ENCODE measurements at places on chromosomes 16 and 17. TPM values are rescaled to one million over a fixed set of nuclear protein-coding genes. Genes with fewer than 3 reads are reported as not detected.
A peak's percentile ranks its signal among the peaks of the same experiment; 100 is the strongest.

The CDH3 gene
- total RNA-seq = 1.7 TPM

DNA sequence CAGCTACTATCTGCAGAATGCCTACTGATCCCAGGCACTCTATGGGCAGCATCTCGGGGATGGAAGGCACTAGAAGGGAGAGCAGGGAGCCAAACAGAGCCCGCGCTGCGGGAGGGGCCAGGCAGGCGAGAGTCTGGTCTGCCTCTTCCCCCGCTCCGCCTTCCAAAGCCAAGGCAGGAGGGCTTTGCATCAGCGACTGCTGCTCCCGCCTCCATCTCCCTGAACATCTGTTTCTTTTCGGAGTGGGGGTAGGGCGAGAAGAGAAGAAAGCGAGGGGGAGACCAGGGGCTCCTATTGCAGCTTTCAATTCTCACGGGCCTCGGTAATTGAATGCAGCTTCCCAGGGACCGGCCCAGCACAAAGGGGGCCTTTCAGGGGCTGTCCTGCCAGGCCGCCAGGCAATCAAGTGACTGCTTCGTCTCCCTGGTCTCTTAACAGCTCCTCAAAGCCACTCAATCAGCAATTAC, 31.4 kb upstream of the CDC42EP4 start:
- H3K36me3 ChIP-seq = no peaks in the 10 kb centered on the region
- H3K4me1 ChIP-seq = peaks cover 31% of the 10 kb centered on the region
- H3K27ac ChIP-seq = peak overlapping the region; percentile 70
- peak; percentile 74 for DNase-seq

The SALL1 gene
- 6.9 TPM for total RNA-seq

The MT1A gene
- total RNA-seq = 30.0 TPM

DNA sequence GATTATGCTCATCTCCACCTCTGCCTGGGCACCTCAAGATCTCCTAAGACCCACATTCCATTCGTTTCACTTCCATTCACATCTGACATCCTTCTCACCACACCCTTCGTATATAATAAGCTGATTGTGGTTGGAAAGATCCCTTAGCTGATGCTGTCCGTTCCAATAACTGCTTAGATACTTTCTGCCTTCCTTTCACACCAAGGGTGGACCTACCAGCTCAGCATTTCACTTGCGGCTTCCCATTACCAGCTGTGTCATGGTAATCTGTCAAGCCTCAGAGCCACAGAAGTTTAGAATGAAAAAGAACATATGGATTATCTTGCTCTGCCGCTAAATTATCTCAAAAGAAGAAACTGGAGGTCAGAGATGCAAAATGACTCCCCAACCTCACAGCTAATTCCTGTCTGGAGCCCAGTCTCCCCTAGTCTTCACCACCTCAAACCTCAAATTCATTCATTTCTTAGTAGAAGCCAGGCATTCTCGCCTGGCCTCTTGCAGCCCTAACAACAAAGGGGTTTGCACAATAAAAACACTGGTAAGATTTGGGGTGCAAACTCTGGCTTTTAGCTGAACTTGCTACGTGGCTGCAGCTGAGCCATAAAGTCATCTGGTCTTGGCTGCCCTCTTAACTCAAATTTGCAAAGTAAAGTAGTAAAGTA, 182.8 kb upstream of the HS3ST3A1 start:
- no peak for DNase-seq
- H3K27ac ChIP-seq = no peak overlapping the region
- H3K36me3 ChIP-seq = no peaks in the 10 kb centered on the region
- no peaks in the 10 kb centered on the region for H3K4me1 ChIP-seq

The TBX21 gene
- total RNA-seq = not detected

GRCh38 chr17:61583242-61583641, 7.8 kb downstream of the NACA2 start:
- no peaks in the 10 kb centered on the region for H3K36me3 ChIP-seq
- no peaks in the 10 kb centered on the region for H3K27me3 ChIP-seq
- no peak overlapping the region for H3K4me3 ChIP-seq
- H3K4me1 ChIP-seq = no peaks in the 10 kb centered on the region
- DNase-seq = no peak

The PLK1 gene
- total RNA-seq = 3.3 TPM

DNA sequence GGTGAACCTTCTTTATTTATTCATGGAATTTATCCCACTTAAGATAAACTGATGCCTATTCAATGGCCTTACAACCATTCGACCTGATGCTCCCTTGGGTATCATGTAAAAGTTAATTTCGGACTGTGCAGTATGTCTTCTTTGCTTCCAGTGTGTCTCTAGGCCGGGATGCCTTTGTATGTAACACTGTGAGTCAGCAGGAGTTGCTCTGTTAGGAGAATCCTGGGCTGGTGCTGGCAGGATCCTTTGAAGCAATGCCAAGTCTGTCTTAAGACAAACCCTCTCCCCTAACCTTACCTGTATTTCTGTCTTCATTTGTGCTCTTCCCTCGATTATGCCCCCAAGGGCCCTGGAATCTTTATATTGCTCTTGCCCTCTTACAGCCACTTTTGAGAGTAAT, 37.9 kb upstream of the ABCA8 start:
- no peak overlapping the region for H3K4me3 ChIP-seq
- no peak for DNase-seq
- H3K36me3 ChIP-seq = peaks cover 17% of the 10 kb centered on the region
- H3K4me1 ChIP-seq = no peaks in the 10 kb centered on the region
- H3K27me3 ChIP-seq = no peaks in the 10 kb centered on the region

The NMRAL1 gene
- total RNA-seq = 18.7 TPM

DNA sequence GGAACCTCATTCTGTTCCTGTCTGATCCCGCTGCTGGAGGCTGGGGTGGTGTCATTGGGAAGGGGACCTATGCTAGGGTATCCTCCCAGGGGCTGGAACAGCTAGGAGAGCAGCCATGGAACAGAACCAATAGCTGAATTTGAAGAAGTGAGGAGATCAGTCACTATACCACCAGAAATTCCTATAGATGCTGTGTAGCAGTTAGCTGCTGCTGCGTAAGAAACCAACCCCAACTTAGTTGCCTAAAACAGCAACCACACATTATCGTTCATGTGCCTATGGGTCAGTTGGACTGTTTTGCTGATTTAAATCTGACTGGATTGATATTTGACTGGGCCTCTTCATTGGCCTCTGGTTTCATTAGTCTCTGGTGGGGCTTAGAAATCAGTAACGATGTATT, 20.4 kb upstream of the SYT17 start:
- H3K4me1 ChIP-seq = no peaks in the 10 kb centered on the region
- H3K4me3 ChIP-seq = no peak overlapping the region
- no peak for DNase-seq
- no peaks in the 10 kb centered on the region for H3K27me3 ChIP-seq
- no peak overlapping the region for H3K27ac ChIP-seq

DNA sequence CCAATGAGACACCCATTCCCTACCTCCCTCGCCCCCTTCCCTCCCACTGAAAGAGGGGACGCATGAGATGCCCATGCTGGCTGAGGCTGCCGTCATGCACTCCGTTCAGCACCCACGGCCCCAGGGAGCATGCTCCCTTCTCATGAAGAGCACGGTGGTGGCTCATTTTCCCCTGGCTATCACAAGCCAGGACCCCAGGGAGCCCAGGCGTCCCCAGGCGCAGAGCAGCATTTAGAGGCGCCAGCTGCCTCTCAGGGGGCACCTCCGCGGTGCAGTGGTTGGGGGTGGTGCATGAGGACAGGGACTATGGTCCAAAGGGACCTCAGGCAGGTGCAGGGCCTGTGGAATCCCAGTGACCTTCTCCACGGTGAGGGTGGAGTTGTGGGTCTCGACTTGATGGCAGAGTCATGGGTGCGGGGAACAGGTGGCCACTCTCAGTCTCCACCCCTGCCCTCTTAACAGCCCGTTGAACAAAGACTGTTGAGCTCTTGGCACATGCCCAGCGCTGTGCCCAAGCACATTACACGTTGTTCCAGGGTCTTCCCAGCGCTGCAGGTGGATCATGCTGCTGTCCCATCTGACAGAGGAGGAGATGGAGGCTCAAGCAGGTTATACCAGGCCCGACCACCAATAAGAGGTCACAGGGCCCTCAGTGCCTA, 13.6 kb downstream of the KIF19 start:
- H3K4me1 ChIP-seq = no peaks in the 10 kb centered on the region
- no peak overlapping the region for H3K4me3 ChIP-seq
- no peak for DNase-seq
- H3K27ac ChIP-seq = no peak overlapping the region
- H3K36me3 ChIP-seq = no peaks in the 10 kb centered on the region

GRCh38 chr17:1512351-1512750, 4.1 kb downstream of the INPP5K start:
- peaks cover 32% of the 10 kb centered on the region for H3K36me3 ChIP-seq
- peak overlapping the region; percentile 76 for H3K27ac ChIP-seq
- no peaks in the 10 kb centered on the region for H3K27me3 ChIP-seq
- no peak for DNase-seq

The EVI2B gene
- 5.6 TPM for total RNA-seq

The CDH1 gene
- 1.4 TPM for total RNA-seq

GRCh38 chr16:57186872-57187854, 1.0 kb downstream of the RSPRY1 start:
- H3K4me1 ChIP-seq = no peaks in the 10 kb centered on the region
- H3K4me3 ChIP-seq = peak overlapping the region; percentile 73
- no peak for DNase-seq
- H3K27me3 ChIP-seq = no peaks in the 10 kb centered on the region

- H3K36me3 ChIP-seq = no peaks in the 10 kb centered on the region
- no peak overlapping the region for H3K27ac ChIP-seq
- H3K27me3 ChIP-seq = no peaks in the 10 kb centered on the region
- H3K4me1 ChIP-seq = no peaks in the 10 kb centered on the region
- H3K4me3 ChIP-seq = no peak overlapping the region
- DNase-seq = no peak
These were observed 65.7 kb upstream of the MED13 start for GRCh38 chr17:62130739-62131138.

The KCNH6 gene
- total RNA-seq = not detected

- H3K4me1 ChIP-seq = no peaks in the 10 kb centered on the region
- H3K36me3 ChIP-seq = no peaks in the 10 kb centered on the region
- H3K27me3 ChIP-seq = no peaks in the 10 kb centered on the region
- no peak overlapping the region for H3K27ac ChIP-seq
- DNase-seq = no peak
These were observed 27.2 kb downstream of the SPNS2 start for GRCh38 chr17:4525691-4526397.

DNA sequence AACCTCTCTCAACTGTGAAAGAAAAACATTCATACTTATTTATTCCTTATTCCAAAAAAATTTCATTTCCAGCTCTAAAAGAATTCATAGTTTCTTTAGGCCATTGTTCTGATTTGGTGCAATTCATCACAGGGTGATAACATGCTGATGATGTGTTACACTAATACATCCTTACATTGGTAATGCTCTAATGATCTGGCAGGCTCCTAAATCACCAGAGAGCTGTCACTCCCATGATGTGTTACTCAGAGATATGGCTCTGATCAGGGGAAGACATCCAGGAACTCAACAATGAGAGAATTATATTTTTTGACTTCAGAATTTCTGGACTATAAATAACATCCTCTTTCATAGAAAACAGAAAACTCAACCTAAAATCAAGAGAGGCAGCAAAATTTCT, 209.3 kb downstream of the CHD9NB start:
- H3K36me3 ChIP-seq = no peaks in the 10 kb centered on the region
- no peaks in the 10 kb centered on the region for H3K27me3 ChIP-seq
- no peaks in the 10 kb centered on the region for H3K4me1 ChIP-seq

The HSD11B2 gene
- total RNA-seq = not detected

- peak overlapping the region; percentile 53 for H3K4me3 ChIP-seq
- H3K4me1 ChIP-seq = peaks cover 25% of the 10 kb centered on the region
- DNase-seq = no peak
- peak overlapping the region; percentile 72 for H3K27ac ChIP-seq
These were observed 583 bp upstream of the CYLD start for GRCh38 chr16:50741225-50741780.

The TNFRSF13B gene
- total RNA-seq = not detected

- no peak overlapping the region for H3K27ac ChIP-seq
- no peaks in the 10 kb centered on the region for H3K27me3 ChIP-seq
- H3K36me3 ChIP-seq = no peaks in the 10 kb centered on the region
- no peak overlapping the region for H3K4me3 ChIP-seq
- no peak for DNase-seq
These were observed 195.3 kb upstream of the RPL38 start for GRCh38 chr17:74008196-74008595.

The FOXC2 gene
- total RNA-seq = 2.9 TPM

The AURKB gene
- 1.8 TPM for total RNA-seq

DNA sequence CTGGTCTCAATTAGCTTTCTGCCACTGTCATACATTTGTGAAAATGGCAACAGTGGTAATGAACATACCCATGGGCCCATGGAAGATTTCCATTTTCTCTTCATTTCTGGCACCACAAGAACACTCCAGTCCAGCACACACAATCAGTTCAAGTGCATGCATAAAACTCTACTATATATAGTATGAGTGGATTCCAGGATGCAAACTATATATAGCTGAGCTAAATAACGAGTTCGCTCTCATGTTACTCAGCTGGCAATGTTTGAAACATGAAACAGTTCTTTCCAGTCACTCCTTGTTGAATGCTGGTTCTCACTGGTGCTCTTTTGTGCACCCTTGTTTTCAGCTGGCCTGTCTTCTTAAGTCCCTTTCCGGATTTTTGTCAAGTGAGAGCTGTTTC, 75.2 kb upstream of the DHX40 start:
- no peak for DNase-seq
- no peaks in the 10 kb centered on the region for H3K27me3 ChIP-seq
- no peaks in the 10 kb centered on the region for H3K36me3 ChIP-seq
- no peak overlapping the region for H3K4me3 ChIP-seq
- H3K27ac ChIP-seq = peak overlapping the region; percentile 55

- peak overlapping the region; percentile 14 for H3K27ac ChIP-seq
- H3K4me1 ChIP-seq = no peaks in the 10 kb centered on the region
- H3K36me3 ChIP-seq = no peaks in the 10 kb centered on the region
- peak overlapping the region; percentile 60 for H3K4me3 ChIP-seq
These were observed 8.8 kb downstream of the TBX2 start for GRCh38 chr17:61408151-61409041.

- no peak overlapping the region for H3K4me3 ChIP-seq
- DNase-seq = no peak
- no peaks in the 10 kb centered on the region for H3K36me3 ChIP-seq
- H3K27me3 ChIP-seq = no peaks in the 10 kb centered on the region
- H3K27ac ChIP-seq = no peak overlapping the region
These were observed 2.6 kb upstream of the KRT36 start for GRCh38 chr17:41492351-41492750.
